ENCODE measurements at places on chromosomes 12 and 14.

DNA sequence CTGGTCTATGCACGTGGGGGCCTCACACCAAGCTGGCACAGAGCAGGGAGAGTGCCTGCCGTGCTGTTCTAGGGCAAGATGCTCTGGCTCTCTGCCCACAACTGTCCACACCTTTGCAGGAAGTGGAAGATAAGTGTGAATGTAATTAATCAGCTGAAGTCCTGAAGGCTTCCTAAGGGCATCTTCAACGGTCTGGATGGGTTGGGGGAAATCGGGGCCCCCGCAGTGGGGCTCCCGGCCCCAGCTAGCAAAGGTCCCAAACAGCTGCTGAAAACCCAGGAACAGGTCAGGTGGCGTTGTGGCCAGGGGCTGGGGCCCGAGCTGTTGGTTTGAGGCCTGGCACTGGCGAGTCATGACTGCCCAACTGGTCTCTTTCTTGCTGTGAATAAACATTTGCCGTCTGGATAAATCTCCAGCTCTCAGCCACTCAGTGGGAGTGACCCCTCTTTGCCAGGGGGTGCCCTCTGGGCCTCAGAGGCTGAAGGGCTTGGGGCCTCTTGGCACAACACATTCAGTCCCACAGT is 6.7 kb upstream of the SLC25A29 start:
- no peak overlapping the region for H3K27ac ChIP-seq
- no peaks in the 10 kb centered on the region for H3K4me1 ChIP-seq
- DNase-seq, result no peak
- no peaks in the 10 kb centered on the region for H3K27me3 ChIP-seq
- H3K36me3 ChIP-seq, result no peaks in the 10 kb centered on the region

- H3K27ac ChIP-seq, result no peak within 1 kb of the TSS
- no peaks in the 10 kb centered on the region for H3K4me1 ChIP-seq
- H3K36me3 ChIP-seq, result no peaks in the 10 kb centered on the region
- H3K4me3 ChIP-seq, result peak within 1 kb of the TSS; percentile 39
- H3K27me3 ChIP-seq, result peaks cover 28% of the 10 kb centered on the region
Observed at GRCh38 chr12:29783773-29784666, at the start of gene TMTC1. Gene TMTC1, minus strand, starts transcription at chr12:29783942. Its CDS starts 191 bp downstream, at chr12:29783751.

- no peak overlapping the region for H3K27ac ChIP-seq
- H3K4me3 ChIP-seq, result no peak overlapping the region
Observed at GRCh38 chr12:59444932-59445331, 150.9 kb upstream of the SLC16A7 start.

GRCh38 chr12:4934407-4935035 is 24.8 kb downstream of the KCNA1 start:
- H3K4me1 ChIP-seq, result no peaks in the 10 kb centered on the region
- H3K36me3 ChIP-seq, result no peaks in the 10 kb centered on the region
- DNase-seq, result no peak
- H3K4me3 ChIP-seq, result no peak overlapping the region
- peaks cover 2% of the 10 kb centered on the region for H3K27me3 ChIP-seq

- no peak overlapping the region for H3K4me3 ChIP-seq
- DNase-seq, result no peak
- H3K36me3 ChIP-seq, result no peaks in the 10 kb centered on the region
- no peaks in the 10 kb centered on the region for H3K4me1 ChIP-seq
Observed at GRCh38 chr12:60093428-60093827, 497.6 kb downstream of the SLC16A7 start.

GRCh38 chr12:3113671-3114325 is 36.6 kb downstream of the TSPAN9 start:
- H3K4me1 ChIP-seq, result no peaks in the 10 kb centered on the region
- no peak overlapping the region for H3K27ac ChIP-seq
- H3K27me3 ChIP-seq, result no peaks in the 10 kb centered on the region
- H3K36me3 ChIP-seq, result no peaks in the 10 kb centered on the region

GRCh38 chr14:74896400-74896799 is 14.7 kb downstream of the DLST start:
- DNase-seq, result no peak
- H3K4me1 ChIP-seq, result no peaks in the 10 kb centered on the region
- no peak overlapping the region for H3K27ac ChIP-seq

GRCh38 chr12:122137681-122138080 is 36.3 kb downstream of the IL31 start:
- no peaks in the 10 kb centered on the region for H3K27me3 ChIP-seq
- no peak overlapping the region for H3K4me3 ChIP-seq
- no peak for DNase-seq
- H3K4me1 ChIP-seq, result no peaks in the 10 kb centered on the region
- peaks cover 6% of the 10 kb centered on the region for H3K36me3 ChIP-seq
- H3K27ac ChIP-seq, result no peak overlapping the region

- H3K4me1 ChIP-seq, result peaks cover 18% of the 10 kb centered on the region
- peaks cover 5% of the 10 kb centered on the region for H3K36me3 ChIP-seq
- DNase-seq, result no peak
Observed at GRCh38 chr12:57090924-57091637, 2.2 kb downstream of the NAB2 start.

- H3K4me3 ChIP-seq, result no peak overlapping the region
- H3K36me3 ChIP-seq, result no peaks in the 10 kb centered on the region
- peaks cover 3% of the 10 kb centered on the region for H3K4me1 ChIP-seq
- DNase-seq, result no peak
- H3K27ac ChIP-seq, result no peak overlapping the region
Observed at GRCh38 chr14:68477110-68477455, 315.8 kb downstream of the ZFP36L1 start.

DNA sequence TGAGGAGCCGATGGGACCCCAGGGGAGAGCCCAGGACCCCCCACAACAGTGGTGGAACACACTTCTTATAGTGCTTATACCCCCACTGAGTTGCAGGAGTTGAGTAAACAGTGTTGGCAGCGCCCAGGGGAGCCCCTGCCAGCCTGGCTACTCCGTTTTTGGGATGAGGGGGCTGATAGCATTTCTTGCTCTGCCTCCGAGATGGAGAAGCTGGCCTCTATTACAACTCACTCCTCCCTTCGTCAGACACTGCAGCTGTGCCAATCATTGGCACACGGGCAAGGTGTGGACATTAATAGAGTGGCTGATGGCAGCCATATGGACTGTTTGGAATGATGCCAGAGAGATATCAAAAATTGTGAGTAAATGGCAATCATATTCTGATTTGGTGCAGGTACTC is 94.9 kb upstream of the TMPO start:
- H3K4me1 ChIP-seq, result peaks cover 6% of the 10 kb centered on the region
- no peak for DNase-seq
- H3K27ac ChIP-seq, result no peak overlapping the region
- no peaks in the 10 kb centered on the region for H3K36me3 ChIP-seq
- no peak overlapping the region for H3K4me3 ChIP-seq

DNA sequence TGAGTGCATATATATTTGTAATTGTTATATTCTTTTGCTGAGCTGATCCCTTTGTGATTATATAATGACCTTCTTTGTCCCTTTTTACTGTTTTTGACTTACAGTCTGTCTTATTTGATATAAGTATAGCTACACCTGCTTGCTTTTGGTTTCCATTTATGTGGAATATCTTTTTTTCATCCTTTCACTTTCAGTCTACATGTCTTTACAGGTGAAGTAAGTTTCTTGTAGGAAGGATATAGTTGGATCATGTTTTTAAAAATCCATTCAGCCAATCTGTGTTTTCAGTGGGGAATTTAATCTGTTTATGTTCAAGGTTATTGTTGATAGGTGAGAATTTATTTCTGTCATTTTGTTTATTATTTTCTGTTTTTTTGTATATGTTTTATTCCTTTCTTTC is 12.1 kb downstream of the GZMH start:
- no peaks in the 10 kb centered on the region for H3K27me3 ChIP-seq
- no peak overlapping the region for H3K4me3 ChIP-seq
- H3K4me1 ChIP-seq, result no peaks in the 10 kb centered on the region

DNA sequence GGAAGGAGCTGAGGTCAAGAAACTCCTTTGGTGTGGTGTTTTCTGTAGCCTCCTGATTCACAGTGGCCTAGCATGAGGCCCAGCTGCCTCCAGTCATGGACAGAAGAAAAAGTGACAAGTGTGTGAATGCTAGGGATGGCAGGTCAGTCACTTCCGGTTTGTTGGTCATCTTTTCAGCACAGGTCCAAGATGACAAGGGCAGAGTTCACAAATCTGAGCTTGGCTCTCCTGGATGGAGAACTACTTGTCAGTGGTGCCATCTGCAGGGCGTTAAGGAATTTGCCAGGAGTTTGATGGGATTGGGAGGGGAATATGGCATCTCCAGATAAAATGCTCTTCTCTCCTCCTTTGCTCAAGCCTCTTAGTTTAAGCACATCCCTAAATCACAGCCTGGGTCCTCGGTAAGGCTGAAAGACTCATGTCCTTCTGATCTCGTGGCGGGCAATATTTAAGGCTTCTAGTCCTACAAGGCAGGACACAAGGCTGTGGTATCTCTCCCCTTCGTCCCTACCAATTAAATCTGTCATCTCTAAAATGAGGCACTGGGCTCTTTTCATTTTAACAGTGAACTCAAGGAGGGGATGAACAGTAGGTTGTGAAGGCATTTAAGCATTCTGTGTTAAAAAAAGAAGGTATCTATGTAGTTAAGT is 10.0 kb downstream of the TUBA1B start:
- no peaks in the 10 kb centered on the region for H3K27me3 ChIP-seq
- no peaks in the 10 kb centered on the region for H3K4me1 ChIP-seq
- H3K36me3 ChIP-seq, result no peaks in the 10 kb centered on the region
- H3K4me3 ChIP-seq, result no peak overlapping the region
- DNase-seq, result peak; percentile 72
- no peak overlapping the region for H3K27ac ChIP-seq

- H3K4me3 ChIP-seq, result no peak overlapping the region
- H3K36me3 ChIP-seq, result no peaks in the 10 kb centered on the region
- no peaks in the 10 kb centered on the region for H3K27me3 ChIP-seq
- no peak for DNase-seq
- H3K27ac ChIP-seq, result no peak overlapping the region
- no peaks in the 10 kb centered on the region for H3K4me1 ChIP-seq
Observed at GRCh38 chr14:38174711-38175110, 33.0 kb upstream of the SSTR1 start.

DNA sequence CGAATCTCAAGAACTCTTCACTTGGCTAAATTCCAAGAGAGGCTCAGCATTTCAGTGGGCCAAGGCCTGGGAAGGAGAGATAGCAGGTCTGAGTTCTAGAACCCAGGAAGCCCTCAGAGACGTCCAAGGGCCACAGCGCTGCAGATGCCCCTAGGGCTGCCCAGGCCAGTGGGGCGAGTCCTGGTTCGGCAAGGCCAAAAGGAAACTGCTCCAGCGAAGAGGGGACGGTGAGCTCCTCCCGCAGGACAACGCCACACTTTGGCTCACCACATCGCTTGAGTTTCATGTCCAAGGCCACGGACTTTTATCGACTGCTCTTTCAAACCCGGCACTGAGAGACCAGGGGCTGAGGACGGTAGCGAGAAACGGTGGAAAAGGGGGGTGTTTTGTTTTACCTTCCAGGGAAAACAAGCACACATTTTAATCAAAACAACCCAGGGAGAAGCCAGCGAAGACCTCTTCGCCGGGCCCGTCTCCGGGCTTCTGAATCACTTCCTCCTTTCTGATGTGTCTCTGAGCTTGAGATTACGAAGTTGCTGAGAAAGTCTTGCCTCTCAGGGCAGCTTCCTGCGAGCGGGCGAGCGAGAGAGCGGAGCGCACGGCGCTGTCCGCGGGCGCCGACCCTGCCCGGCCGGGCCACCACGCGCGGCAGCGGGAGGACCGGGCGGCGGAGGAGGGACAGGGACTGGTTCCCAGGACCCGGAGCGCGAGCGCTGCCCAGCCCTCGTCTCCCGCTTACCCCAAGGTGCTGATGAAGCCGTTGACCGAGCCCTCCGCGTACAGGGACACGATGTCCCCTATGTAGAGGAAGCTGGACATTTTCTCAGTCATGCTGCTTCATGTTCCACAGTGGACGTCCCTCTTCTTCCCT is 808 bp downstream of the ITPR2 start:
- no peaks in the 10 kb centered on the region for H3K27me3 ChIP-seq
- no peaks in the 10 kb centered on the region for H3K36me3 ChIP-seq
- peaks cover 30% of the 10 kb centered on the region for H3K4me1 ChIP-seq
- DNase-seq, result peak; percentile 75
- peak overlapping the region; percentile 92 for H3K4me3 ChIP-seq
- H3K27ac ChIP-seq, result peak overlapping the region; percentile 94

DNA sequence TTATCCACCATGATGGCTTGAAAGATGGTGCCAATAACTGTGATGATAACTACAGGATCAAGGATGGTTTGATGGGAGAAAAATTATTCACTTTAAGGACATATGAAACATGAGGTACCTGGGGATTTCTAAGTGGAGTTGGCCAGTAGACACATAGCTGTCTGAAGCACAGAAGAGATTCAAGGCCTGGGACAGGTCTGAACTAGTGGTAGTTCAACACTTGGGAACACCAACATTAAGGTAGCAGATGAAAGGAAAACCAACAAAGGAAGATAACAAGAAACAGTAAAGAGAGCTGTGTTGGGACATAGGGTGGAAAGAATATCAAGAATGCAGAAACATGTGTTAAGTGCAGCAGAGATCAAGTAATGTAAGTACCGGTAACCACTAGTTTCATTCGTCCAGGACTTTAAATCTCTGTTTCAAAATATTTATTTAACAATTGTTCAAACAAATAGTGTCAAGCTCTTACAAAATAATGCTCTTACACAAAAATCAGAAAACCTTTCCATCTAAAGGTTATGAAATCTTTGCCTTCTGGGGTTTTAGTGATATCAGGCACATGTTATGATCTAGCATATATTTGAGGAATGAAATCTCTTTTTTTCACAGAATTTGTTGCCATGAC is 104.7 kb downstream of the ST8SIA1 start:
- no peaks in the 10 kb centered on the region for H3K36me3 ChIP-seq
- no peak overlapping the region for H3K27ac ChIP-seq
- DNase-seq, result no peak
- no peaks in the 10 kb centered on the region for H3K4me1 ChIP-seq
- H3K4me3 ChIP-seq, result no peak overlapping the region

DNA sequence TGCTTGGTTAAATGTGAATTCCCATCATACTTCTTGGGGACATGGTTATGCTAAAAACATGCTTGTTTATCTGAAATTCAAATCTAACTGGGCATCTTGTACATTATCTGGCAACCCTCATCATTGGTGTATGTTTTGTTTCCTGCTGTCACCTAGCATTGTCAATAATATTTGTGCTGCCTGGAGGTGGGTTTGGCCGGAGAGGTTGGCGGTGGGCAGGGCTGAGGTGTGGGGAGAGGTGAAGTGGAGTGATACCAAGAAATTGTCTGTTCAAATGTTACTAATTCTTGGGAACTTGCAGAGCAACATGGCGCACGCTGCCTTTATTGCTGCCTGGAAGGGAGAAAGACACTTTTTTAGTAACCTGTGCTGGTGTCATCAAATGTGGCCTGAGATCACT is 280.5 kb downstream of the VRK1 start:
- H3K4me1 ChIP-seq, result no peaks in the 10 kb centered on the region
- no peak for DNase-seq
- no peaks in the 10 kb centered on the region for H3K27me3 ChIP-seq
- no peak overlapping the region for H3K4me3 ChIP-seq

Data from Panc1 (cell line).